Memory B cell (primary cell): ENCODE measurements at places on chromosomes 3 and 15.
A peak's percentile ranks its signal among the peaks of the same experiment; 100 is the strongest.

DNA sequence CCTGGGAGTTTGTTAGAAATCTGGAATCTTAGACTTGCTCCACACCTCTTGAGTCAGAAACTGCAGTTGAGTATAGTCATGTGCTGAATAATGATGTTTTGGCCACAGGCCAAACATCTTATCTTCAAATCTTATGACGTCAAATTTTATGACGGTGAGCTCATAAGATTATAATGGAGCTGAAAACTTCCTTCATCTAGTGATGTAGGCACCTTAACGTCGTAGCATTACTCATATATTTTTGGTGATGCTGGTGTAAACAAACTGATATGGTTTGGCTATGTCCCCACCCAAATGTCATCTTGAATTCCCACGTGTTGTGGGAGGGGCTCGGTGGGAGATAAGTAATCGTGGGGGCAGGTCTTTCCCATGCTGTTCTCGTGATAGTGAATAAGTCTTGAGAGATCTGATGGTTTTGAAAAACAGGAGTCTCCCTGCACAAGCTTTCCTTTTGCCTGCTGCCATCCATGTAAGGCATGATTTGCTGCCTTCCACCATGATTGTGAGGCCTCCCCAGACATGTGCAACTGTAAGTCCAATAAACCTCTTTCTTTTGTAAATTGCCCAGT, 268.0 kb upstream of the PROK2 start:
- H3K36me3 ChIP-seq, result no peaks in the 10 kb centered on the region
- no peak overlapping the region for H3K27ac ChIP-seq
- H3K4me1 ChIP-seq, result no peaks in the 10 kb centered on the region

- H3K4me1 ChIP-seq, result peaks cover 40% of the 10 kb centered on the region
- H3K27ac ChIP-seq, result peak overlapping the region; percentile 78
Observed at GRCh38 chr3:177351757-177352158, 154.5 kb upstream of the TBL1XR1 start.

DNA sequence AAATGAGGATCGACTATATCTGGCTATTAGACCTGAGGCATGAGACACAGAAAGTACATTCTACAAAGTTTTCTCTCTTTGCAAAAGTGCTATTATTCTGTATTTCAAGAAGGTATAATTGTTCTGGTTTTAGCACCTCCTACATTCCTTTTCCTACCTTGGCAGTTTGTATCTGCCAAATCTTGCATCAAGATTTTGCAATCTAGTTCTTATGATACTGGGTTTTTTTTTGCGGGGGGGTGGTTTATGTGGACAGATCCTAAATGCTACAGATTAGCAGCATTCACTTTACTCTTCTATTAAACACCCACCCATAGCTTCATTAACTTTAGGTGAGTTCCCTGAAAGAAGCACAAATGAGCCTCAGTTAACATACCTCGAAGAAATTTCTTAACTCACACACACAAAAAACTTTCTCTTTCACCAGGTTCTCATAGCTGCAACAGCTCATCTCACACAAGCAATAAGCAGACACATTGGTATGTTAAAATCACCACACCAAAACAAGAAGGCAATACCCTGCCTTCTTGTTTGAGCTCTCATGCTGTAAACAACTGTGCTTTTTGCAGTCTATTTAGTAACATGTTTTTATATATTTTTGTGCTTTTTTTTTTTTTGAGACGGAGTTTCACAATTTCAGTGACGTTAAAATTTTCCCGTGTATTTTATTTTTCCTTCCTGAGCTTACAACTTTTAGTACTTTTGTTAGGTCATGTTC, 73.0 kb upstream of the VGLL4 start:
- no peak for DNase-seq
- H3K4me3 ChIP-seq, result no peak overlapping the region
- peaks cover 22% of the 10 kb centered on the region for H3K4me1 ChIP-seq
- peaks cover 4% of the 10 kb centered on the region for H3K36me3 ChIP-seq
- no peak overlapping the region for H3K27ac ChIP-seq

GRCh38 chr15:78000927-78001249, 76.6 kb downstream of the TBC1D2B start:
- peaks cover 22% of the 10 kb centered on the region for H3K36me3 ChIP-seq
- DNase-seq, result no peak
- no peak overlapping the region for H3K4me3 ChIP-seq

GRCh38 chr3:104526901-104527401, 839.8 kb upstream of the ALCAM start:
- no peak for DNase-seq
- peaks cover 2% of the 10 kb centered on the region for H3K36me3 ChIP-seq
- H3K4me1 ChIP-seq, result peaks cover 34% of the 10 kb centered on the region
- peak overlapping the region; percentile 84 for H3K4me3 ChIP-seq
- H3K27me3 ChIP-seq, result no peaks in the 10 kb centered on the region
- H3K27ac ChIP-seq, result peak overlapping the region; percentile 91

DNA sequence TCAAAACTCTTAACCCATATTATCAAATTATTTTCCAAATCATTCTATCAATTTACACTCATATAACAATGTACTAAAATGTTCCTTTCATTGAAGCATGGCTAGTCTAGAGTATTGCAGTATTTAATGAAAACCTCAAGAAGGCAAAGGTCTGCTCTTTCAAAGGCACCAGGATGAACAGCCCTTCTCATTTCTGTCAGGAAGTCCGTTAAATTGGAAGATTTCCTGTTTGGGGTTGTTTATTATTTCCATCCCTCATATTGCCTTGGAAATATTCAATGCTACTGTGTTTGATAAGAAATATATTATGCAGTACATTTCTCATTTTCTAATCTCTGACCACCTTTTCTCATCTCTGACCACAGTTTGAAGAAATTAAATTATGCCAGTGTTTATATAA, 25.1 kb downstream of the ACKR4 start:
- no peak overlapping the region for H3K27ac ChIP-seq
- no peak overlapping the region for H3K4me3 ChIP-seq
- no peaks in the 10 kb centered on the region for H3K4me1 ChIP-seq
- DNase-seq, result no peak
- peaks cover 25% of the 10 kb centered on the region for H3K36me3 ChIP-seq
- no peaks in the 10 kb centered on the region for H3K27me3 ChIP-seq

- H3K27me3 ChIP-seq, result no peaks in the 10 kb centered on the region
- H3K4me1 ChIP-seq, result peaks cover 3% of the 10 kb centered on the region
- H3K27ac ChIP-seq, result no peak overlapping the region
- H3K4me3 ChIP-seq, result no peak overlapping the region
- peaks cover 15% of the 10 kb centered on the region for H3K36me3 ChIP-seq
Observed at GRCh38 chr3:130934442-130935089, 40.7 kb downstream of the ATP2C1 start.

DNA sequence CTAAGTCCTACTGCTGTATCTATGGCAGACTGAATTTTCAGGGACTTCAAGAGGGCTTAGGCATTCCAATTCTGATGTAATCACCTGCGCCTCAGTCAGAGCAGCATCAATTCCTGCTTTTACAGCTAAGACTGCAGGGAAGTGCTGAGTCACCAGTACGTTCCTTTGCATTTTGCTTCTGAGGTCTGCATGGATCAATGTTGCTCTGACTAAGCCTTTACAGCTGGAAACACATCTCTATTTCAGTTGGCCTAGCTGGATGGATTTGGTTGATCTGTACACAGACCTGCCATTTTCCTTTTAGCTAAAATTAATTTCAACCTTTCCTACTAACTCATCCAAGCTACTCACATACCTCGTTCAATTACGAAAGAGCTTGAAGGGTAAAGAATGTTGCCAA, 51.3 kb downstream of the ETV5 start:
- H3K36me3 ChIP-seq, result no peaks in the 10 kb centered on the region
- H3K4me3 ChIP-seq, result no peak overlapping the region
- peaks cover 2% of the 10 kb centered on the region for H3K4me1 ChIP-seq
- DNase-seq, result no peak
- H3K27me3 ChIP-seq, result no peaks in the 10 kb centered on the region

GRCh38 chr3:21059404-21059803, 691.6 kb downstream of the ZNF385D start:
- no peaks in the 10 kb centered on the region for H3K36me3 ChIP-seq
- H3K4me1 ChIP-seq, result no peaks in the 10 kb centered on the region
- no peak overlapping the region for H3K27ac ChIP-seq

DNA sequence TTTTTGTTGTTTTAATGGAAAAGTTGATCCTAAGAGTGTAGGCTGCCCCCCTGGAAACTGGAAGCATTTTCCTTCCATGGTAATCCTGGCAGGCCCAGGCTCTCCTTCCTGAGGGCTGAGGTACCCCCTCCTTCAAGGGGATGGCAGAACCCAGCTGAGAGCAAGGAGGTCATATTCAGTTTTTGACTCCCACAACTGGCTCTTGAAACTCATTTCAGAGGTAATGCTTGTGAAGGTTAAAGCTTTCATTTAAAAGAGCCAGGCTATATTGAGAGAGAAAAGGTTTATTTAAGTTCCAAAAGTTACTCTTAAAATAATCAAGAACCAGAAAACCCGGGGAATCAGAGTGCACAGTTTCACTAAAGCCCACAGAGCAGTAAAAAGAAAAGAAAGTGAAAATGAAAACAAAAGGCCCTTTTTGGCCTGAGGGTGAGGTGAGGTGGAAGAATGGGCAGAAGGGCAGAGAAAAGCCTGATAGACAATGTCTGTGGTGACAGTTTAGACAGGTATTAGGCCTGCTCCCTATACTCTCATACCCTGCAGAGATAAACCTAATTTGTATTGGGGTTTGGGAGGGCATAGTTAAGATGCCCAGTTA, 47.0 kb upstream of the RBP1 start:
- peaks cover under 1% of the 10 kb centered on the region for H3K27me3 ChIP-seq
- H3K4me1 ChIP-seq, result no peaks in the 10 kb centered on the region
- DNase-seq, result no peak
- H3K27ac ChIP-seq, result no peak overlapping the region
- H3K36me3 ChIP-seq, result peaks cover 4% of the 10 kb centered on the region

GRCh38 chr3:71456826-71457225, 126.7 kb downstream of the FOXP1 start:
- H3K27ac ChIP-seq, result peak overlapping the region; percentile 62
- H3K36me3 ChIP-seq, result no peaks in the 10 kb centered on the region
- H3K4me1 ChIP-seq, result peaks cover 40% of the 10 kb centered on the region
- no peaks in the 10 kb centered on the region for H3K27me3 ChIP-seq

- DNase-seq, result no peak
- H3K27ac ChIP-seq, result no peak overlapping the region
- H3K4me1 ChIP-seq, result no peaks in the 10 kb centered on the region
- no peaks in the 10 kb centered on the region for H3K27me3 ChIP-seq
Observed at GRCh38 chr3:8445861-8446260, 55.8 kb upstream of the LMCD1 start.

GRCh38 chr3:127970966-127971592, 56.0 kb downstream of the KBTBD12 start:
- H3K27me3 ChIP-seq, result peaks cover 4% of the 10 kb centered on the region
- H3K36me3 ChIP-seq, result no peaks in the 10 kb centered on the region
- H3K27ac ChIP-seq, result no peak overlapping the region
- DNase-seq, result no peak

DNA sequence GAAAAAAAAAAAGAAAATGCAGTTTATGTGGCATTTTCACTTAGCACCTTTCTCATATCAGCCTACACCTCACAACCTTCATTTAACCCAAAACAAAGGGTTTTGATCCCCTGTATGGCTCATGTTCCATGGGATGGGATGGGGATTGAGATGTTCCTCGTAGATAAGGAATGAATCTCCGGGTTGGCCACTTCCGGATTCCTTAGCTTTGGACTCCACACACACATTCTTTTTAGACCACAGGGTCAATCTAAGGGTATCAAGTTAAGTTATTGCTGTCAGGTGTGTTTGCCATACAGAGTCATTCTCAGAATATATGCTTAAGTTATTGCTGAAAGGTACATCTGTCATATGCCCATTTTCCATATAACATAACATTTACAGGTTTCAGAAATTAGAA, 301.4 kb upstream of the TGFBR2 start:
- peaks cover 8% of the 10 kb centered on the region for H3K36me3 ChIP-seq
- H3K27me3 ChIP-seq, result no peaks in the 10 kb centered on the region
- H3K4me3 ChIP-seq, result no peak overlapping the region
- no peak for DNase-seq

DNA sequence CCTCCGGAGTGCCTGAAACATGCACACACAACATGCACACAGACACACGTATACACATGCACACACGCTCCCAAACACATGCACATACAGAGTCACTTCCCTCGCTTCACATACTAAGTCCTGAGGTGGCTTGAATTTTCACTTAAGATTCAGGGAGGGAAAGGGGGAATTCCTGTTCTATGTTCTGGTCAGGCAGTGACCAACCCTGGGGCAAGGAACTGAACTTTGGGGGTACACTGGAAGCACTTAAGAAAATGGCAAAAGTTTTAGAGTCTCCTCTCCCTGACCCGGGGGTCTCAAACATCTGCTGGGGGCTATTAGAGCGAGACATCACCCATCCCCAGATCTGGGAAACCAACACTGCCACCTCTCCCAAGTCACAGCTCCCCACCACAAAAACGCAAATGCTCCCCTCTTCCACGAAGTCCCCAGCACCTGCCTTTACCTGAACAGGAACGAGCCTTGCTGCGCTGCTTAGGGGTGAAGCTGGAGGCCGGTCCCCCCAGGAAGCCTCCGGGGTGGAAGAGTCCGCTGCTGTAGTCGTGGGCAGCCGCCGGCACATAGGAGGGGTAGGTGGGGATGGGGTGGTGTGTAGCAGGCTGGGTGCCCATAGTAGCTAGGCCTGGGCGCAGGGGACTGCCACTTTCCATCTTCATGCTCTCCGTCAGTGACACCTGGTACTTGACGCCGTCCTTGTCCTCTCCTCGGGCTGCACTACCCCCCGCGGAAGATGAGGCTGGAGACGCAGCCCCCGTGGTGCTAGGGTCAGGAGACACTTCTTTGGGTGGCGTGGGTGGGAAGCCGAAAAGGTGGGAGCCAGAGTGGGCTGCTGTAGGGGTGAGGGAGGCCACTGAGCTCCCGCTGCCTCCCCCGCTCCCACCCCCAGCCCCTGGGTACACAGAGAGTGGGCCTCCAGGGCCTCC, 7.5 kb downstream of the GATA2 start:
- H3K4me3 ChIP-seq, result peak overlapping the region; percentile 48
- H3K4me1 ChIP-seq, result peaks cover 25% of the 10 kb centered on the region
- DNase-seq, result no peak
- H3K36me3 ChIP-seq, result no peaks in the 10 kb centered on the region
- H3K27ac ChIP-seq, result no peak overlapping the region
